Left ventricle myocardium inferior (tissue), 1 donor: ENCODE measurements at places on chromosomes 2 and 18.

- peaks cover 13% of the 10 kb centered on the region for H3K4me1 ChIP-seq
- no peaks in the 10 kb centered on the region for H3K27me3 ChIP-seq
- DNase-seq, result peak; percentile 51
- no peaks in the 10 kb centered on the region for H3K36me3 ChIP-seq
Measured at GRCh38 chr2:224909885-224910573, 132.2 kb downstream of the DOCK10 start.

GRCh38 chr2:24411488-24412151, 51.3 kb upstream of the ITSN2 start:
- H3K27ac ChIP-seq, result no peak overlapping the region
- no peaks in the 10 kb centered on the region for H3K4me1 ChIP-seq
- no peak for DNase-seq
- peaks cover 30% of the 10 kb centered on the region for H3K27me3 ChIP-seq
- no peaks in the 10 kb centered on the region for H3K36me3 ChIP-seq
- no peak overlapping the region for H3K4me3 ChIP-seq

DNA sequence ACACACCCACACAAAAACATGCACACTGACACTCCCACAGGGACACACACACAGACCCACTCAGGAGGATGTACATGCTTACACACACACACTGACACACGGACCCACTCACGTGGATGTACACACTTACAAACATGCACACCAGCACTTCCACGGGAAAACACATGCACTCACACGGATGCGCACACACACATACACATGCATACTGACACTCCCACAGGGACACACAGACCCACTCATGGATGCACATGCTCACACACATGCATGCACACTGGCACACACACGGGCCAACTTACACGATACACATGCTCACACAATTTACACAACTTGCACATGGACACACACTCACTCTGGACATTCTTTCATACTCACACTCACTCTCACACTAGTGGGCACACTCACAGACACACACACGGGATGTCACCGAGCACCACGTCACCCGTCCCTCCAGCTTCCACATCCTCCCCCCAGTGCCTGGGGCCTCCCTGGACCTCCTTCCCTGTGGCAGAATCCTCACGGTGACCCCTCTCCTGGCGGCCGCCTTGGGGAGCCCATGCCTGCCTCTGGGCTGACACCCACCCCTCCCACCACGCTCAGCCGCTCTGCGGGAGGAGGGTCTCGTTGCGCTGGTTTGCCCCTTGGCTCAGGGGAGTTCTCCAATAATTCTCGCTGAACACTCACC, 58.5 kb downstream of the TWIST2 start:
- H3K27ac ChIP-seq, result no peak overlapping the region
- DNase-seq, result no peak
- no peak overlapping the region for H3K4me3 ChIP-seq
- no peaks in the 10 kb centered on the region for H3K36me3 ChIP-seq

GRCh38 chr2:63048367-63049171, 2.1 kb upstream of the OTX1 start:
- peak overlapping the region; percentile 48 for H3K4me3 ChIP-seq
- no peak overlapping the region for H3K27ac ChIP-seq
- H3K36me3 ChIP-seq, result peaks cover 16% of the 10 kb centered on the region
- DNase-seq, result no peak

DNA sequence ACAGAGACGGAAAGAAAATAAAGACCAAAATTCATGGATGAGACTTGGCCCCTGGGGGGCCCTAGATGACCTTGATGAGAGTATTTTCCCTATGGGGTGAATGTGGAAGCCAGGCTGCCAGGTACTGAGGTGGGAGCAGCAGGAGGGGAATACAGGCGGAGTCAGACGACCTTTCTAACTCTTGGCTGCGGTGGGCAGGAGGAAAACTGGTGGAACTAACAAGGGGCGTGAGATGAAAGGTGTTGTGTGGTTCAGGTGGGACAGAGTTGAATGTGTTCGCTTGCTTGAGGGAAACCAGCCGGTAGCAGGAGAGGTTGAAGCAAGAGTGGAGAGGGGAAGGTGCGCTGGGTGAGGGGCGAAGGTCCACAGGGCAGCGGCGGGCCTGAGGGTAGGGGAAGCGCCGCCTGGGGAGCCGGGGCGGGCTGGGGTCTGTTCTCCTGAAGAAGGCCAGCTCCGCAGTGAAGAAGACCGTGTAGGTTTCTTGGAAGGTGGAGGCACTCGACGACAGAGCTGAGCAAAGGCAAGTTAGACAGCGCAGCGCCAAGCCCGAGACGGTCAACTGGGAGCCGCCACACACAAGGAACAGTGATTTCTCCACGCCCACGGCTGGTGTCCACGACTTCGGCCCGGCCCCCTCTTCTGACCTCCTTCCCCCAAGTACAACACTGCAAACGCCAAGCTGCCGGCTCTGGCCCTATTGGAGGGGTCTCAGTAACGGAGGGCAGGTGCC, 61.7 kb downstream of the GNAL start:
- H3K27ac ChIP-seq, result no peak overlapping the region
- H3K36me3 ChIP-seq, result no peaks in the 10 kb centered on the region
- peaks cover 77% of the 10 kb centered on the region for H3K27me3 ChIP-seq

DNA sequence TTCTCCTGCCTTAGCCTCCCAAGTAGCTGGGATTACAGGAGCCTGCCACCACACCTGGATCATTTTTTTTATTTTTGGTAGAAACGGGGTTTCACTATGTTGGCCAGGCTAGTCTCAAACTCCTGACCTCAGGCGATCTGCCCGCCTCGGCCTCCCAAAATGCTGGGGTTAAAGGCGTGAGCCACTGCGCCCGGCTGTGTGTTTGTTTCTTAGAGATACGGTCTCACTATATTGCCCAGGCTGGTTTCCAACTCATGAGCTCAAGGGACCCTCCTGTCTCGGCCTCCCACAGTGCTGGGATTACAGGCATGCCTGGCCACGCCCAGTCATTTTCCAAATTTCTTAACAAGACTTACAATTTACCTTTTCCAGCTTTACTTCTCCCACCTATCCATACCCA, 940 bp upstream of the MRPL19 start:
- H3K4me1 ChIP-seq, result peaks cover 46% of the 10 kb centered on the region
- H3K27ac ChIP-seq, result no peak overlapping the region
- H3K4me3 ChIP-seq, result no peak overlapping the region
- peaks cover 16% of the 10 kb centered on the region for H3K36me3 ChIP-seq
- H3K27me3 ChIP-seq, result no peaks in the 10 kb centered on the region

GRCh38 chr2:65146078-65146477, 16.2 kb upstream of the RAB1A start:
- no peak overlapping the region for H3K4me3 ChIP-seq

DNA sequence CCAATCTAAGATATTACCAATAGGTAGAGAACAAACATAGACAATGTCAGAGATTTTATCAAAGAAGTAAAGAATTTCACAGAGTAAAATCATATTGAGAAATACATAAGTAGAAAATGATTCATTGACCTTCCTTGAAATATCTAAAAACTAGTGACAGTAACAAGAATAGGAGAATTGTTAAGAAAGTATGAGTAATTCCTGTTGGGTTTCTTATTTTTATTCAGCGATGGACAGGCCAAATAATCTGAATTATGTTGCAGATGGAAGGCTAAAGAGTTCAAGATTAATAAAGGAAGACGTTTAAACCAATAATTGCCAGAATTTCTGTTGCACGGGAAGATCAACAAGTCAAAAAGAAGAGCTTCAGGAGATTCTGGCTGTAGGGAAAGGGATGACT, 163.4 kb upstream of the RASGRP3 start:
- no peak overlapping the region for H3K4me3 ChIP-seq
- no peak for DNase-seq
- no peaks in the 10 kb centered on the region for H3K27me3 ChIP-seq

DNA sequence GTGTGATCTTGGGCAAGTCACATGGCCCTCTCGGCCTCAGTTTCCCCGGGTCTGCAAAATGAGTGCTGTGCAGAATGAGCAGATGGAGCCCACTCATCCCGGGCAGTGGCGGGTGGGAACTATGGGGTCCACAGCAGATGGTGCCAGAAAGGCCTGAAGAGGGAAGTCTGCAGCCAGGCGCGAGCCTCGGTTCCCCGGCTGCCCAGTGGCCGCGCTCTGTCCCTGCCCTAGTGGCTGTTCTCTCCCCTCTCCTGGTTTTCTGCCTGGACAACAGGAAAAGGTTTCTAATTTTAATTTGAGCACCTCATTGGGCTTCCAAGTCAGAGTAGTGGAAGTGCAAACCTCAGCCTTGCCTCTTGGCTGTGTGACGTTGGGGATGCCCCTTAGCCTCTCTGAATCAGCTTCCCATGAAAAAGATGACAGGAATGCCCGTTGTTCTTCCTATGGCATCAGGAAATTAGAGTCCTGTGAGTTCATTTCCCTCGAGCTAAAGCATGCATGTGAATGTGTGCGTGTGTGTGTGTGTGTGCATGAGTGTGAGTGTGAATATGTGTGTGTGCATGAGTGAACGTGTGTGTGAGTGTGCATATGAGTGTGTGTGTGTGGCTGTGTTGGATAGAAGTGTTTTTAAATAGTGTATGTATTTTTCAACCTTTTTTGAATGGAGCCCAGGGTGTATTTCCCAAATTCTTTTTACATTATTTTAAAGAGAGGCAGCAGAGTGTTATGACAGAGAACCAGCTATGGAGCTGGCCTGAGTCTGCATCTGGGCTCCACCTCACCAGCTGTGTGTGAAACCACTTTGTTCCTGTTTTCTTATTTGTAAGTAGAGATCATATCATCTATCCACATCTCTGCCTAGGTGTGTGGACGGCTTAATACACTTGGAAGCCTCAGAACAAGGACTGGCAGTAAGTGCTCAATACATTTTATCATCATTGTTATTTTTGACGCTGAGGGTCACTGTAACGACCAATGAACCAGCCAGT, 41.3 kb downstream of the RRM2 start:
- H3K36me3 ChIP-seq, result no peaks in the 10 kb centered on the region
- no peaks in the 10 kb centered on the region for H3K27me3 ChIP-seq
- H3K4me3 ChIP-seq, result no peak overlapping the region
- no peak for DNase-seq

DNA sequence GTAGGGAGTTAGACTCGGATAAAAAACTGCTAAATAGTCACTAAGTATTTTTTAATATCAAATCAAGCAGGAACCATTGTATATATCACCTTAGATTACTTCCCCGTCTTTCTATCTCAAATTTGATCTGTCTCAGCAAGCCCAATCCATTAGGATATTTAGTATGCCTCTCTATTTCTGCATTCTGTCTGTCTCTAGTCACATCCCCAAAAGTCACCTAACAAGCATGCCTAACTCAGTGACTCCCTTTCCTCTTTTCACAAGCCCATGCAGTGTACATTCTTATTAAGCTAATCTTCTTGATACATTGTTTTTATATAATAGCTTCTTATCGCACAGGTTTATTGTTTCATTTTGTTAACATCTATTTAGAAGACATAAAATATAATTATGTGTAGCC, 57.8 kb downstream of the PDE1A start:
- no peaks in the 10 kb centered on the region for H3K27me3 ChIP-seq
- no peak for DNase-seq
- no peak overlapping the region for H3K4me3 ChIP-seq
- H3K27ac ChIP-seq, result peak overlapping the region; percentile 83

DNA sequence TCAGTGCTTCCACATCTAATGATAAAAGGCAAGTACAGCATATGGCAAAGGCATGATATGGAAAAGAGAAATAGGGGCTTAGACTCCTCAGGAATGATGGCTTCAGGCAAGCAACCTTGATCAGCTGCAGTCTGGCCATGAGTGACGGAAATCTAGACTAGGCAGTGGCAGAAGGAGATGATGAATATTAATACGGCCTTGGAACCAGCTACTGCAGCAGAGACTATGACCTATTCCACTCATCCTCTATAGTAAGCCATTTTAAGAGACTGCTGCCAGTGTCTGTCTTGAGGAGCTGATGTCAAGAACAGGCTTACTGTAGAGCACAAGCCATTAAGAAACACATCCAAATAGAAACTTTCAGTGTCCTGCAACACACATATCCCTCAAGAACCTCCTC, 23.7 kb downstream of the ASXL2 start:
- H3K4me1 ChIP-seq, result peaks cover 37% of the 10 kb centered on the region
- no peak for DNase-seq
- no peaks in the 10 kb centered on the region for H3K27me3 ChIP-seq
- H3K27ac ChIP-seq, result no peak overlapping the region

DNA sequence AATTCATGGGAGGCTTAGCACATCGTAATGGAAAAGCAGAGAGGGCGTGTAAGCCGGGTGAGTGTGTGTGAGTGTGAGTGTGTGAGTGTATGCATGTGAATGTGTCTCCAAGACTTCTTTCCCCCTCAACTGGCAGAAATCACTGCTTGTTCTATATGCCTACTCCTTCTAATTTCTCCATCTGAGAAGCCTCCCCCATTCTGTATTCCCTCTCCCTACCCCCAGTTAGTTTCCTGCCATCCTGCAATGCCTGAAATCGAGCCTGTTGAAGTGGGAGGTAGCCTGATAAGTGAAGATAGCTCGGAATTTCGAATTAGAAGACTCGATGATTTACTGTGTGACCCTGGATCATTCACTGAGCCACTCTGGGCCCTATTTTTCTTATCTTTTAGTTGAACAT, 30.0 kb upstream of the YWHAQ start:
- H3K27me3 ChIP-seq, result no peaks in the 10 kb centered on the region
- H3K27ac ChIP-seq, result no peak overlapping the region

DNA sequence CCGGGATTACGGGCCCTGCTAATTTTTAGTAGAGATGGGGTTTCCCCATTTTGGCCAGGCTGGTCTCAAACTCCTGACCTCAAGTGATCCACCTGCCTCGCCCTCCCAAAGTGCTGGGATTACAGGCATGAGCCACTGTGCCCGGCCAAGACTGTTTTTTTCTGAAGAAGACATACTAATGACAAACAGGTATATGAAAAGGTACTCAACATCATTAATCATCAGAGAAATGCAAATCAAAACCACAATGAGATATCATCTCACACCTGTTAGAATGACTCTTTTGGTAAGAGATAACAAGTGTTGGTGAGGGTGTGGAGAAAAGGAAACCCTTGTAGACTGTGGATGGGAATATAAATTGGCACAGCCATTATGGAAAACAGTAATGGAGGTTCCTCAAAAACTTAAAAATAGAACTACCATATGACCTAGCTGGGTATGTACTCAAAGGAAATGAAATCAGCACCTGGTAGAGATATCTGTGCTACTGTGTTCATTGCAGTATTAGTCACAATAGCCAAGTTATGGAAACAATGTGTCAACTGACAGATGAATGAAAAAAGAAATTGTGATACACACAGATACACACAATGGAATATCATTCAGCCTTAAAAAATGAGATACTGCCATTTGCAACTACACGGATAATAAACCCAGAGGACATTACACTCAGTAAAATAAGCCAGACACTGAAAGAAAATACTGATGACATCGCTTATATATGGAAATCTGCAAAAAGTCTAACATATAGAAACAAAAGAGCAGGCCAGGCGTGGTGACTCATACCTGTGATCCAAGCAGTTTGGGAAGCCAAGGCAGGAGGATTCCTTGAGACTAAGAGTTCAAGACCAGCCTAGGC, 20.8 kb downstream of the SOS1 start:
- H3K4me1 ChIP-seq, result peaks cover 56% of the 10 kb centered on the region
- H3K27me3 ChIP-seq, result no peaks in the 10 kb centered on the region
- no peak for DNase-seq
- no peaks in the 10 kb centered on the region for H3K36me3 ChIP-seq
- no peak overlapping the region for H3K27ac ChIP-seq
- no peak overlapping the region for H3K4me3 ChIP-seq
